Stimulated activated CD4-positive, alpha-beta T cell treated with anti-CD3 and anti-CD28 coated beads, Interleukin-15, amount 100 ng/mL, for 1 hour (primary cell): ENCODE measurements at places on chromosomes 3 and 15.

DNA sequence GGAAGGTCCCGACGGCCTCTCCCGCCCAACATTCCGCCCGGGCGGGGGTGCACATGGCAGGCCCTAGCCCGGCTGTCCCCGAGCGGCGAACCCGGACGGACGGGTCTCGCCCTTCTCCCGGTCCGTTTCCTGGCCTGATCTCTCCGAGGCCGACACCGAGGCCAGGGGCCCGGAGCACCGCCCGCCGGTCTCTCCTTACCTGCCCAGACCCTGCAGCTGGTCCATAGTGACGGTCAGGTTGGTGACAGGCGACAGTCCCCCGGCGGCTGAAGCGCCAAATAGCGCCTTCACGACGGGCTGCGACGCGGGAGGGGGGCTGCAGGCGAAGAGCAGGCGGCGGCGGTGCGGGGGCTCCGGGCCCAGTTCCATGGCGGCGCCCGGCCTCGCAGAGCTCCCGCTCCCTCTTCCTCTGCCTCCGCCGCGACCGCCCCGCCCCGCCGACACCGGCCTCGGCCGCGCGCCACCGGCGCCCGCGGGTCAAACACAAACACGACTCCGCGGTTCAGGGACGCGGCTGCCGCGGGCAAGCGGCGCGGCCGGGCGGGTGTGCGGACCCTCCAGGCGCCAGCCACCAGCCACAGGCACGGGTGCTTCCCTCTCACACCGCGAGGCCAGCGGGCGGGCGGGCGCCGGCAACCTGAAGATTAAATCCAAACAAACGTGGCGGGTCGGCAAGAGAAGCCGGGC, 495 bp downstream of the CDC25A start:
- peak; percentile 22 for DNase-seq

GRCh38 chr15:27175472-27176153, 204.6 kb downstream of the GABRG3 start:
- no peak for DNase-seq

DNA sequence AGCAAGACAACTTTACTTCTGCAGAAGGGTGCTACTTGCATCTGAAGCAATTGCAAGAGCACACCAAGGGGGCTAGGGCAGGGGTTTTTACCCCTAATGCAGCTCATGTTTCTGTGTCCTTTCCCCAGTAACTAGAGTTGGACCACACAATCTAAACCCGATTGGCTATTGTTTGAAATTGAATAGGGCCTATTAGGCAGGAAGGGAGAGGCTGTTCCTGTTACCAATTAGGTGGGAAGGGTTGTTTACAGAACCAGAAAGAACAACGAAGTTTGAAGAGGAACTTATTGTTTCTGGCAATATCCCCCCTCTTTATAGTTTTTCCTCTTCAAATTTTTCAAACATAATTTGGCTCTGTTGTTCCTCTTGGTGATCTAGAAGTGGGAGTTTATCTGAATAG, 85.5 kb downstream of the CHCHD4 start:
- no peak for DNase-seq

- DNase-seq = no peak
These were observed 65.3 kb downstream of the MEIS2 start for GRCh38 chr15:37034835-37035748.

DNA sequence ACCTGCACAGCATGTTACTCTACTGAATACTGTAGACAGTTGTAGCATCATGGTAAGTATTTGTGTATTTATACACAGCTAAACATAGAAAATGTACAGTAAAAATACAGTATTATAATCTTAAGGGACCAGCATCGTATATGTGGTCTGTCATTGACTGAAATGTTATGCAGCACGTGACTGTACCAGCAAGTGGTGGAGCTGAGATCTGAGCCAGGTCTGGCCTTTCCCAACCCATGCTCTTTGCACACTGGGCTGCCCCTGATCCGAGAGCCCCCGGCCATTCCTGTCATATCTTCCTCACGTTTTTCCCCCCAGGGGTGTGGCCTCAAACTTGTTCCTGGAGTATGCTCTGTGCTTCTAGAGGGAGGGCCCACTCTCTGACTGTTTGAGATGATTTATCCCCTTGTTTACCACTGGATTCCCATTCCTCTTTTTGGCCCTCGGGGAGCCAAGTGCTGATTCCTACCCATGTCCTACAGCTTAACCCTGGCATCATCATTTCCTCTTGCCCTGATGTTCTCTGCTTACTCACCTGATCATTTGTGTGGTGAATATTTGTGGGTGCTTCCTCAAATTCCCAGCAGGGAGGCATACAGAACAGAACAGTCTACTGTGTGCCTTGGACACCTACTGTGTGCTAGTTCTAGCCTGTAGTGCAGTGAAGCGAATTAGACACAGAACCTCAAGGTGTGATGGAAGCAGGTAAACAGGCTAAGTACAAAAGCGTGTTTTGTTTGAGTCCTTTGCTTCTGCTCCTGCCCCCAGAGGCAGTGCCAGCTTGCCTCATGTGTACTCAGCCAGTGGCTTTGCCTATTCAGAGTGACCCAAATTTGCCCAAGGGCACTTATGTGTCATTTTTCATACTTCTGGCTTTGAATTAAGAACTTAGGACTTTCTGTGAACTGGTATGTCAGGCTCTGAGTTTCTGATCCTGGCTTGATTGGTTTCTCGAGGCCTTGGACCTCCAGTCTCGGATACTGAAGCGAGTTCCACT, 21.0 kb downstream of the CSRNP1 start:
- DNase-seq = no peak

DNA sequence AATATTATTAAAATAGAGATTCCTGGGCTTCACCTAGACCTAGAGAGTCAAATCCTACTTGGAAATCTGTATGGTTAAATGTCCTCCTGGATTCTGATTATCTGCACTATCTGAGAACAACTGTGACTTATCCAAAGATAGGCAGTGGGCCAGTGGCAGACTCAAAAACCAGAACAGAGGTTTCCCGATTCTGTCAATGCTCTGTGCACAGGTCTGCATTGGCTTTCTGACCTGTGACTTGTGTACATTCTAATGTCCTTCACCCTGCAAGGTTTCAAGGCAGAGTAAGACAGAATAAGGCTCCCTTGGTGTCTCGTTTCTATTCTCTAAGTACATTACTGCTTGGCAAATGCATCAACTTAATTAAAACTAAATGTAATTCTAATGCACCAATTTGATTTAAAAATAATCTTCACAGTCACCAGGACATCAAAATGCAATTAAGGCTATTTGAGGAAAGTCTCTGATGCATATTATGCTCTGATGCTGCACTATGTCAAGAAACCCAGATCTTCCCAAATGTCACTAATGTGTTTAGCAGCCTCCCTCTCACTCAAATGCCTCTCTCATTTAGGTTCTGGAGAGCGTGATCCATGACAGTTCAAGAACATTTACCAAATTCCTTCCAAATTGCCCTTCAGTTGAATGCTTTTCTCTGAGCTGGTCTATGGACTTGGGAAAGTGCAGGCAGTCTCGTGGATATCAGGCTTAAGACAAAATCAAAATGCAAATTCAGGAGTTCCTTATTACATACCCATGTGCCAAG, 140.1 kb downstream of the STAC start:
- no peak for DNase-seq

DNA sequence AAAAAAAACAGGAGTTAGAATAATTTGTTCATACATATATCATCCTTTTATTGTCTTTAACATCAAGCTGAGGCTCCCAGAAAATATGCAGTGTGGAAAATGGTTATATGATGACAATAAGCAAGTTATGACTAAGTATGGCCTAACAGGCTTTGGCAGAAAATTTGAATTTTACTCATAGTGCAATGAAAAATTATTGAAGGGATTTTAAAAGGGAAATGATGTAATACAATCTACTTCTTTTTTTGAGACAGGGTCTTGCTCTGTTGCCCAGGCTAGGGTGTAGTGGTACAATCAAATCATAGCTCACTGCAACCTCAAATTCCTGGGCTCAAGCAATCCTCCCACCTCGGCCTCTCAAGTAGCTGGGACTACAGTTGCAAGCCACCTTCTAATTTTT, 78.7 kb downstream of the FAIM start:
- DNase-seq = no peak

GRCh38 chr15:31372635-31373091, 46.0 kb downstream of the KLF13 start:
- no peak for DNase-seq

DNA sequence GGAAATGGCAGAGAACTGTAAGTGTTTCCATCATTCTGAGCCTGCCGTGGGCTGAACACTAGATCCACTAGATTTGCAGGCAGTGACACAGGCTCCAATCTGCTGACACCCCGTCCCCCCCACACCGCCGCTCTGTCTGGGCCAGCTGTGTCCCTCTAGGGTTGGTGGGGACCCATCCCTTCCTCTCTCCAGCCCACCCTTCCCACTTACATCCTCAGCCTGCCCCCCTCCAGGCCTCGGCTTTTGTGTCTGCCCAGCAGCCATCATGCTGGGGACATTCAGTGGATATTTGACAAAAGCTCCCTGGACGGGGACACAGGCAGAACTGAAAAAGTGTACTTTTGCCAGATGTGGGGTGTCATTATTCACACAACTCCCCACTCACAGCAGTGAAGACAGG, 10.7 kb upstream of the LRRK1 start:
- no peak for DNase-seq

DNA sequence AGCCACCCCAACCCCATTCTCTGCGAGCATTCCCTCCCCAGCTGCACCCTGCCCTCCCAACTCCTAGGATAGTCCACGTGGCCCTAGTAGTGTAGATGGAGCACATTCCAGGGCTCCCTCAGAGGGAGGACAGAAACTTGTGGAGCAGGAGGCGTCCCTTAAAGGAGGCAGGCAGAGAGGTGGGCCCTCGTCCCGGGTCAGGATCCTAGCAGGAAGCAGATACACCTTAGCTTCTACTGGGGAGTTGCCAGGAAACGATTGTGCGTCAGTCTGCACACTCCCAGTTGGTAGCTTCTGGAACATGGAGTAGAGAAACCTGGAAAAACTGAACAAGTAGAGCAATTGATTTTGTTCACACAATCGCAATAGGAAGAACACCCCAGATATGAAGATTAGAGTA, 43.9 kb upstream of the KLHL25 start:
- no peak for DNase-seq

DNA sequence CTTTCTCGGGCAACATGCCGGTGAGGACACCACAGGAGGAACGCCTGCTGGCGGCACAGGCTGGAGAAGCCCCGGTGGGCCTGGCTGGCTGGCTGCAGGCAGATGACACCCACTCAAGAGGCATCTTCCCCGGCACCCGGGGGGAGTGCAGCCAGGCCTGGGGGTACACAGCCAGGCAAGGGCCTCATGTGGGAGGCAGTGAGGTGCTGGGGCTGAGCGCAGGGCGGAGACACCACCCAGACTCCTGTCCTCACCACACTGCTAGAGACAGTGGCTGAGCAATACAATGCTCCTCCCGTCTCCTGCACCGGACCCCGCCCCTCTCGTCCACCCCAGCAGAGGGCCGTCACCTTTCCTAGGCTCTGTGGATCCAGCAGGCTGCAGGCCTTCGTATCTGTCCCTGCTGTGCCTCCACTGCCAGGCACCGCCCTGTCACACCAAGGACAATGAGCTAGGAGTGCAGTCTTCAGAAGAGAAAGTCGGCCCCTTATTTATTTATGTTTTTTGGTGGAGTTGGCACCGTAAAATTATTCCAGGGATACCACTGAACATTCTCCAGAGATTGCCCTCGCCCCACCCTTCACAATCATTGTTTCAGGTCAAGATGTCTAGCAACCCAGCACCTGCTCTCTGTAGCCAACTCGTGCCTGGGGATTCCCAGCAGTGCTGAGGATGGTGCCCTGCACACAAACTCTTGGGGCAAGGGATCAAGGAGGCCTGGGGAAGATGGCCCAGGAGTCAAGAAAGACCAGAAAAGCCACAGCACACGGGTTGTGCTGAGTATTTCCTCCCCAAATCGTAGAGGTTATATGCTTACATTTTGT, 129.1 kb downstream of the ATP10A start:
- no peak for DNase-seq

DNA sequence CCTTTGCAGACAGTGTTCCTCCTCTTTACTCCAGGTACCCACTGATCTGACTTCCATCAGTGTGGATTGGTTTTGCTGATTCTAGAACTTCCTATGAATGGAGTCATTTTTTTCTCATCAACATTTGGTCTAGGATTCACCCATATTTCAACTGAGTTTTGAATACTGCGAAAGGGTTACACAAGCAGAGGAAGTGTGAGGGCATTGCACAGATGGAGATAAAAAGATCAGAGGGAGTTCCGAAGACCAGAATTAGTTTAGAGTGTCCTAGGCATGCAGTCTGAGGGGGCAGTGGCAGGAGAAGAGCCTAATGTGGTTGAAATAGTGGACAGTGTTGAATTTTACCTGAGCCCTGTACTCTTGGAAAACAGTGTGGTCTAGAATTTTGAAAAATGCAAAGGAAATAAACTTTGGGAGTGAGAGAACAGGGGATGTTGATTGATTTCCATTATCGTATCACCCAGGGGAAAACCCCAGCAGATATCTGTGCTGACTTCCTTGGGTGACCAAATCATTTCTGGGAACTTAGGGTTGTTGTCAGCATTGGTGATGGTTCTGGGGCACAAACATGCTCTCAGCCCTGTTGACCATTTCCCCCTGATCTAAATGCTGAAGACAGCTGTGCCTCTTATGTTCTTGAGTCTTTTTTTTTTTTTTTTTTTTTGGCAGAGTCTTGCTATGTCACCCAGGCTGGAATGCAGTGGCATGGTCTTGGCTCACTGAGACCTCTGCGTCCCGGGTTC, 327.4 kb upstream of the LRRFIP2 start:
- DNase-seq = no peak

- DNase-seq = no peak
These were observed 290.7 kb downstream of the GBE1 start for GRCh38 chr3:81470524-81471278.

- DNase-seq = no peak
These were observed 107.0 kb upstream of the GK5 start for GRCh38 chr3:142332390-142332789.

DNA sequence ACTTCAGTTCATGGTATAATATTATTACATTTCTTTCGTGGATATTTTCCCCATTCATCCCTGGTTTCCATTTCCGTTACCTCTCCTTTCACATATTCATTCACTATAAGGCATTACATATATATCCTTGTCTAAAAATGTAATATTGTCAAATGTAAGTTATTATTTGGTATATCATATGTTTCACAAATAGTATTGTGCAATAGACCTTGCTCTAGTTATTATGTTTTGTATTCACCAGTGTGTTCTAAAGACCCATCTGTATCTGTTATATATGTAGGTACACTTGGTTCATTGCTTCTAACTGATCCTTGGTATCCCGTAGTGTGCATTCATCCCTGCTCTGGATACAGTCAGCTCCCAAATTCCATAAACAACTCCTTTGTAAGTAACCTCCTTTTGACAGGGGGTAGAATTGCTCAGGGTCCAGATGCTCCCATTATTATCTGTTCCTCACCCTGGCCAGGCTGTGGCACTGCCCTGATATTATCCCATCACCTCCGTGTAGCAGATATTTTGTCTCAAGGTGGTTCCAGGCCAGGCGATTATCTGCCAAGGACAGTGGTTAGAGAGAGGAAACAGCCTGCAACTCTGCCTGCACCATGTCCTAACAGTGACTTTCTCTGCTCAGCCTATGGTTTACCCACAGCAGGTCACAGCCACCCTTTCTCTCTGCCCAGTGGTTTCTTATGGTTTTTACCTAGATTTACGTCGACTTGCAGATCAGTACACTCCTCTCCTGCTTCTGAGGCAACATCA, 29.2 kb downstream of the PAQR9 start:
- DNase-seq = no peak
